ENCODE measurements at places on chromosomes 1 and 21.
A peak's percentile ranks its signal among the peaks of the same experiment; 100 is the strongest.

GRCh38 chr1:185674201-185674600 lies 60.0 kb upstream of the HMCN1 start:
- DNase-seq, result peak; percentile 19

DNA sequence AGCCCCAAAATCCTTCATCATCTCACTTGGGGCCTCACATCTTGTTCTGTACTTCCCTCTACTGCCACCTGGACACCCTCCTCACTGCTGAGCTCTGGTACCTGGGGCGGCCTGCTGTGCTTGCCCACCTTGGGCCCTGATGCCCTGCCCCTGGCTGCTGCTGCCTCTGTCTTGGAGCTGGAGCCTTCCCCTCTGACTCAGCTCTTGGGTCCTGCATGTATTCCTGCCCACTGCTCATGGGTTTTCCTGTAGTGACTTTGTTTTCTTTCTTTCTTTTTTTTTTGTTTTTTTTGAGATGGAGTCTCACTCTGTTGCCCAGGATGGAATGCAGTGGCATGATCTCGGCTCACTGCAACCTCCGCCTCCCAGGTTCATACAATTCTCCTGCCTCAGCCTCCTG lies 37.5 kb downstream of the TRAPPC10 start:
- no peak for DNase-seq

- DNase-seq, result no peak
Measured at GRCh38 chr1:223654083-223654482, 11.4 kb downstream of the CAPN8 start.

DNA sequence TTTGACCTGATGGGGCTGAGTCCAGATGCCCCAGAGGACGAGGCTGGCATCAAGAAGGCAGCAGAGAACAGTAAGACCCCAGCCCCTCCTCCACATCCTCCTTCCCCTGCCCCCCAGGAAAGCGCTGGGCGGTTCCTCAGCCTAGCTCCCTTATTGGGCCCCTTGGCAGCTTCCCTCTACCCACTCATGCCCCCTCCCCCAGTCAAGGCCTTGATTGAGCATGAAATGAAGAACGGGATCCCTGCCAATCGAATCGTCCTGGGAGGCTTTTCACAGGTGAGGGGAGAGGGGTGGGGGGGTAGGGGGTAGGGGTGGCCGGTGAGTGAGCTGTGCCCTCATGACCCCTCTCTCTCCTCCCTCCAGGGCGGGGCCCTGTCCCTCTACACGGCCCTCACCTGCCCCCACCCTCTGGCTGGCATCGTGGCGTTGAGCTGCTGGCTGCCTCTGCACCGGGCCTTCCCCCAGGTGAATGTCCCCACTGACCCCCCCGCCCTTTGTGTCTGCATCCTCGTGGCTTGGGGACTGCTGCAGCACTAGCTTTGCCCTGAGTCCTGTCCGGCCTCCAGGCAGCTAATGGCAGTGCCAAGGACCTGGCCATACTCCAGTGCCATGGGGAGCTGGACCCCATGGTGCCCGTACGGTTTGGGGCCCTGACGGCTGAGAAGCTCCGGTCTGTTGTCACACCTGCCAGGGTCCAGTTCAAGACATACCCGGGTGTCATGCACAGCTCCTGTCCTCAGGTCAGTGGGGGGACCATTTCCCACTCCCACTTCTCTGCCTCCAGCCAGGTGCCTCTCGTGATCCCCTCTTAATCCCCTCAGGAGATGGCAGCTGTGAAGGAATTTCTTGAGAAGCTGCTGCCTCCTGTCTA lies 3.2 kb downstream of the LYPLA2 start:
- no peak for DNase-seq

- no peak for DNase-seq
Measured at GRCh38 chr1:113542221-113542701, 151.9 kb downstream of the MAGI3 start.

GRCh38 chr1:153763365-153764225 lies 11.6 kb upstream of the SLC27A3 start:
- no peak for DNase-seq

DNA sequence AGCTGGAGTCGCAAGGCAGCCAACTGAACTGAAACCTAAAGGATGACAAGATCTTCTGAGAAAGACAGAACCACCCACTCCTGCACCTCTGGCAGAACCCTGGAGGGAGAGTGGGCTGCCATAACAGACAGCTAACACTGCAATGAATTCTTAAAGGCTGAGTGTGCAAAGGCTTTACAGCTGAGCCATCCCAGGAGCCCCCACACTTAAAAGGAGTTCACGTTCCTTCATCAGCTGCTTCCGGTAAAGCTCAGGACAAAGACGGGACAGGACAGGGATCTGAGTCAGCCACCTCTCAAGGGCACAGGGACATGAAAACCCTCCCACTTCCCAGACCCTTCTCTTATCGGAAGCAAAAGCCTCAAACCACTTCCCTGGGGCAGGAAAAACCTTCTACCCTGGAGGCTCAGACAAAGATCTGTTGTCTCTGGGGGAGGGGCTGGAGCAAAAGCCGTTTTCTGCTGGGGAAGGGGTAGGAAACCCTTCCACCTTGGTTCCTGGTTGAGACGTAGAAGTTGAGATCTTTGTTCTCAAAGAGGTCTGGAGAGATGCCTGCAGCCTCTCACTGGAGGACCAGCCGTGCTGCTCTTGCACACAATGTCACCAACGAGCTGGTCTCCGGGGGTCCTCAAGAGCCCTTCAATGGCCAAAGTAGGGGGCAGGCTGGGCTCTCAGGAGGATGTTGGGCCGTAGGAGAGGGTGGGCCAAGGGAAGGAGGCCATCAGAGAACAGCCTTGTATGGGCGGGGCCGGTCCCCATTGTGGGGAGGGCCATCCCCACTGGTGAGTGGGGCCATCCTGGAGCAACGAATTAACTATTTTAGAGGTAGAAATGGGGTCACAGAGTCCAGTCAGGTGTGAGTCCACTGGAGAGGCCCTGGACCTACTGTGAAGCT lies 452.4 kb downstream of the PTPRU start:
- no peak for DNase-seq

GRCh38 chr1:145846201-145846612 lies 777 bp downstream of the NUDT17 start:
- DNase-seq, result no peak

DNA sequence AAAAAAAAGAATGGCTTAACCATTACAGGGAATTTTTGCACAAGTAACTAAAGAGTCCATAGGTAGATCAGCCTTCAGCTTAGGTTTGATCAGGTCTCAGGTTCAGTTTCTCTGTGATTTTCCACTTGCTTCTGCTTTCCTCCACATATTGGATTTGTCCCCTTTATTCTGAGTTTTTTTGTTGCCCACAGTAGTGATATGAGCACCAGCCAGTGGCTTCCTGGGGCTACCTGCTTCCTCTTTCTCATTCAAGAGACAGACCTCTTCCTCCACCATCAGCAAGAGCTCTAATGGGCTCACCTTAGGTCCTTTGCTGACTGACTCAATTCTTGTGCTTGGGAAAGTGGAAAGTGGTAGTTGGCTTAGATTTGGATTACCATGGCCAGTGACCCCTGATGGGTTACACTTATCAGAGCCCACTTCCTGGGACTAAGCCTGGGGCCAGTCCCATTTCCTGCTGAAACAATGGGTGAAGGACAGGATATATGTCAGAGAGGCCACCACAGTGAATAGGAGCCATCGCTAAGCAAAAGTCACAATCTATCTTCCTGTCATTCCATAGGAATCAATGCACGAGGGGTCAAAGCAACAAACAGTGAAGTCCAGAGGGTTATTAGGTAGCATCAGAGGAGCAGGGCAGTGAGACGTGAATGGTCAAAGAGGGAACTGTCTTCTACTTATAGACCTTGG lies 12.8 kb upstream of the PLA2G2E start:
- no peak for DNase-seq

DNA sequence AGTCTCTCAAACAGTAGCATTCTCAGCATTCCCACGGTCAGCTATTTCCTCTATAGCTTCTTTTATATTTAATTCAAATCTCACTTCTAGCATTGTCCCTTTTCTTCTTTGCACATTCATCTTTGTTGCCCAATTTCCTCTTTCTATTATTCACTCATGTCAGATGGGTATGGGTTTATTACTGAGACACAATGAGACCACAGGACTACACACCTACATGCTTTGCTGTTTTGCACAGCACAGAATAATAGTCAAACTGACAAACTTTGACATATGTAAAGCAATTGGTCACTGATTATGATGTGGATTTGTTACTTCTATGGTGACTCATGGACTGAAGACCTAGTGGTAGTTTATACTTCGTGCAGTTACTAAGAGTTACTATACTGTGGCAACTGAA lies 5.8 kb upstream of the CD1C start:
- DNase-seq, result no peak

DNA sequence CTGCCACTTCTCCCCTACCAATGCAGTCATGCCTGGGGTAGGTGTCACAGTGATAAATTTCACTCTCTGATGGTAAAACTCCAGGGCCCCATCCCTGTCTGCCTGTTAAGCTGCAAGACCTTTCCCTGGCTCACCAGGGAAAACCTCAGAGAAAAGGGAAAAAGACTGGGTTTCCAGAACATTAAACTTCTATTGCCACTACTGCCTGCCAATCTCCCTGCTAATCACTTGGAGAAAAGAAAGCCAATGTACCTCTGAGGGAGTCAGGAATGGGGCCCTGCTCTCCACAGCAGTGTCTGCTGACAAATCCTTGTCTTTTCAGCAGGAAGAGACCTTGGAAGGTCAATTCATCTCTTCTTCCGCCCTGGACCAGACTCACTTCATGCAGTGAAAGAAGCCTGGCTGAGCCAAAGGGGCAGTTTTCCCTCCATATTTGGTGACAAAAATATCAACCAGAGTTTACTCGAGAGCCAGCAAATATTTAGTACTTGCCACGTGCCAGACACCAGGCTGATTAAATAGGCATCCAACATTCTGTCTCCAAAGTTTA lies 49.1 kb upstream of the CTTNBP2NL start:
- no peak for DNase-seq

GRCh38 chr1:66282891-66283621 lies 250.9 kb upstream of the SGIP1 start:
- no peak for DNase-seq

DNA sequence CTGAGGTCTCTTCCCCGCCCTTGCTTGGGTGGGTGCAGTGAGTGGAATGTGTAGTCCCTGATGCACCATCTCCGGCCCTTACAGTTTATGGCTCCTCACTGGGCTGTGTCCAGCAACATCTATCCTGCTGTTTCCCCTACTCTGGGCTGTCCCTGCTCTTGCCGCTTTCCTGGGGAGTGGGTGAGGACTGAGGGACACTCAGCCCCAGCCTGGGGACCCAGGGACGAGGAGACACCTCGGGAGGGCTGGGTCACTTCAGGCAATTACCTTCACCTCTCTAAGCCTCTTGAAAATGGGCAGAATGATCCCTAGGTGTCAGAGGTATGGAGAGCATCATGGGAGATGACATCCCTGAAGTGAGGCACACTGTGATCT lies 13.6 kb upstream of the LRP8 start:
- no peak for DNase-seq

DNA sequence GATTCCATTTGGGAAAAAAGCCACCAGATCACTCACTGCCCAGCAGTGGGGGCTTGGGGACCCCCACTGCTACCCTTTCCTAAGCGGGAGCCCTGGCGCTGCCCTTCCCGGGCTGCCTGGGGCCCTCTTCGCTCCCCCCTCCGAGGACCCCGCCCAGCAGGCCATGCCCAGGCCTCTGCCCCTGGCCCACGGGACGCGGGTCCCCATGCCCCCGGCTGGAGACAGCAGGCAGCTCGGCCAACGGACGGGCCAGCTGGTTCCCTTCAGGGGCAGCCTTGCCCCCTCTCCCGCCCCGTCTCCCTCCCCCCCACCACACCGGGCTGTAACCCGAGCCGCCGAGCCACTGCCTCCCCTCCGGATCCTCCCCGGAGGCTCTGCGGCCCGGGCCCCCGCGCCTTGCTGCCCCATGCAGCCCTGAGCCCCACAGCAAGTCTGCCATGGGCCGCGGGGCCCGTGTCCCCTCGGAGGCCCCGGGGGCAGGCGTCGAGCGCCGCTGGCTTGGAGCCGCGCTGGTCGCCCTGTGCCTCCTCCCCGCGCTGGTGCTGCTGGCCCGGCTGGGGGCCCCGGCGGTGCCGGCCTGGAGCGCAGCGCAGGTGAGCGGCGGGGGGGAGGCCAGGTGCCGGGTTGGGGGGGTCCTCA lies at the start of gene MMP23B:
MMP23B (plus strand) TSS at position 392 of the 639 bp plus-strand sequence; CDS start at position 438, 46 bp downstream.
- no peak for DNase-seq

DNA sequence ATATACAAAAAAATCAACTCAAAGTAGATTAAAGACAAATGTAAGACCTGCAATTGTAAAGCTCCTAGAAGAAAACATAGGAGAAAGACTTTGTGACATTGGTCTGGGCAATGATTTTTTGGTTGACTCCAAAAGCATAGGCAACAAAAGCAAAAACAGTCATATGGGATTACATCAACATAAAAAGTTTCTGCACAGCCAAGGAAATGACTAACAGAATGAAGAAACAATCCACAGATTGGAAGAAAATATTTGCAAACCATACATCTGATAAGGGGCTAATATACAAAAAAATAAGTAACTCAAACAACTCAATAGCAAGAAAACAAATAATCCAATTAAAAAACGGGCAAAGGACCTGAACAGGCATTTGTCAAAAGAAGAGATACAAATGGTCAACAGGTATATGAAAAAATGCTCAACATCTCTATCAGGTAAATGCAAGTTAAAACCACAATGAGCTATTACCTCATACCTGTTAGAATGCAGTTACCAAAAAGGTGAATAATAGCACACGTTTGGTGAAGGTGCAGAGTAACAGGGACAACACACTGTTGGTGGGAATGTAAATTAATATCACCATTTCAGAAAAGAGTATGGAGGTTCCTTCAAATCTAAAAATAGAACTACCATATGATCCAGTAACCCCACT lies 173.7 kb upstream of the COA6 start:
- no peak for DNase-seq

DNA sequence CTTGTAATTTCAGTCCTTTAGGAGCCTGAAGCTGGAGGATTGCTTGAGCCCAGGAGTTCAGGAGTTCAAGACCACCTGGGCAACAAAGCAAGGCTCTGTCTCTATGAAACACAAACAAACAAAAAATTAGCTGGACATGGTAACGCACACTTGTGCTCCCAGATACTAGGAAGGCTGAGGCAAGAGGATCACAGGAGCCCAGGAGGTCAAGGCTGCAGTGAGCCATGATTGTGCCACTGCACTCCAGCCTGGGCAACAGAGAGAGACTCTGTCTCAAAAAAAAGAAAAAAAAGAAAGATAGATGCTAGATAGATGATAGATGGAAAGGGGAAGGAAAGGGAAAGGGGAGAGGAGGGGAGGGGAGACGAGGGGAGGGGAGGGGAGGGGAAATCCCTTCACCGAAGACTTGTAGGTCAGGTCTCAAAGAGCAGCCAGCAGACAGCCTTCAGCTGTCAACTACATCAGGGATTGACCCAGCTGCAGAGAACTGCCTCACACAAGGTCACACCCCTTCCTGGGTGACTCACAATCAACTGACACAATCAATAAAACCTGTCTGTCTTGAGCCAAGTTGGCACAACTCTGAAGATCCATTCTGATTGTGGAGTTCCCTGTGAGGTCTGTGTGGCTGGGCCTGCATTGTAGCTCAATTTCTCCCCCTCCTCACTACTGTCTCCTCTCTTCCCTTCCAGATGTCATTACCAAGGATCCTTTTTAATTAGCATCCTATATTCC lies 200.6 kb downstream of the RGS7 start:
- peak; percentile 51 for DNase-seq

- DNase-seq, result no peak
Measured at GRCh38 chr1:16175610-16176553, 20.0 kb upstream of the EPHA2 start.

All from NCI-H774 (cell line).